ENCODE measurements at places on chromosomes 3 and 15.

GRCh38 chr15:63185206-63185605 is 4.2 kb upstream of the RAB8B start:
- no peak for DNase-seq

DNA sequence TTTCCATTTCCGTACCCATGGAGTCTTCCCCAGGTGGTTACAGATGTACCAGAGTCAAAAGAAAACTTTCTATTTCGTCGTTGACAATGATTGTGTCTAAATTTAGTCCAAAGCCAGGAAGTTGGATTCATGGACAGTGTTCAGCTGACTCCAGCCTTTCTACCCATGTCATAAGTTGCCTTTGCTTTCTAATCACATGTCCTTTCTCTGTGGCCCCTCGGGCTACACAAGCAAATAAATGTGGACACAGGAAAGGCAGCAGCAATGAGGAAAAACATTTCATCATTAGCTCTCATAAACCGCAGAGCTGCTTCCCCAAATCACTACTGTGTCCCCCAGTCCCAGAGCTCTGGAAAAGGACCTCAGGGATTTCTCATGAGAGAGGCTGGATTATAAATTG is 82.0 kb downstream of the USF3 start:
- DNase-seq: no peak

- DNase-seq: no peak
These were observed 68.5 kb downstream of the CBLB start for GRCh38 chr3:105800320-105800719.

DNA sequence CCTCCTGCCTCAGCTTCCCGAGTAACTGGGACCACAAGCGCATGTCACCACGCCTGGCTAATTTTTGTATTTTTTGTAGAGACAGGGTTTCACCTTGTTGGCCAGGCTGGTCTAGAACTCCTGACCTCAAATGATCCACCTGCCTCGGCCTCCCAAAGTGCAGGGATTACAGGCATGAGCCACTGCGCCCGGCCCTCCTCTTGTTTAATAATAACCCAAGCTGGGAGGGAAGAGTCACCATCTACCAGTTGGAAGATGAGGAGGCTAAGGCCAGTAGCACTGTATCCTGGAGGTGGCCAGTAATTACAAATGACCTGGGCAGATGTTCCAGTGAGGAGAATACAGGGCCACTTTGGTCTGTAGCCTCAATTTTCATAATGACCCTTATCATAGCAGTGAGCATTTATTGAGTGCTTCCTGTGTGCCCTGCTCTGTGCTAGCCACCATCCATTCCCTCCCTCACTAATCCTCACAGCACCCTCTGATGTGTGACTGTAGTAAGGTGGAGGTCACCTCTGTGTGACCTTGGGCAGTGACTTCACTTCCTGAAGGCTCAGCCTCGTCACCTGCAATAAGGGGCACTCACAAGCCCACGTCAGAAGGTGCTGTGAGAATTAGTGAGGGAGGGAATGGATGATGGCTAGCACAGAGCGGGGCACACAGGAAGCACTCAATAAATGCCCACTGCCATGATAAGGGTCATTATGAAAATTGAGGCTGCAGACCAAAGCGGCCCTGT is 64.2 kb downstream of the ABTB1 start:
- no peak for DNase-seq

DNA sequence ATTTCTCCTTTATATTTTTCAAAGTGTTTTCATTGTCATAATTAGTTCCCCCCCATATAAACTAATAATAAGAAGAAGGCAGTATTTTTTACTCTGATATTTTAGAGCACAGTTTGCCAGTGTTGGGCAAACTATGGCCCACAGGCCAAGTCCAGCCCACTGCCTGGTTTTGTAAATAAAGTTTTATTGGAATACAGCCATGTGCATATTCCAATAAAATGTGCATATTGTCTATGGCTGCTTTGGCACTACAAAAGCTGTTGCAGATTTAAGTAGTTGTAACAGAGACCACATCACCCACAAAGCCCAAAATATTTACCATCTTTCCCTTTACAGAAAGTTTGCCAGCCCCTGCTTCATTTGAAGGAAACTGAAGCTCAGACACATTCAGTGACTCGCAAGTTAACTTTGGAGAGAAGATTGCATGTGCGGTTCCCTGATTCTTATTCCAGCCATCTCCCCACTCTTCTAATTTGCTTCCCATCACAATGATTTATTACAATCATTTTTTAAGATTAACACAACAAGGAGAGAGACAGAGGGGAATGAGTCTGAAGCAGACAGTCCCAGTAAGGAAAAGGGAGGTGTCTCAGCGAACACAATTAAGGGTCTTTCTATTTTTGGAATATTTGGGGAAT is 48.9 kb downstream of the RFTN1 start:
- DNase-seq: no peak

- DNase-seq: peak; percentile 76
These were observed 121.9 kb upstream of the ARHGEF3 start for GRCh38 chr3:56923526-56924224.

DNA sequence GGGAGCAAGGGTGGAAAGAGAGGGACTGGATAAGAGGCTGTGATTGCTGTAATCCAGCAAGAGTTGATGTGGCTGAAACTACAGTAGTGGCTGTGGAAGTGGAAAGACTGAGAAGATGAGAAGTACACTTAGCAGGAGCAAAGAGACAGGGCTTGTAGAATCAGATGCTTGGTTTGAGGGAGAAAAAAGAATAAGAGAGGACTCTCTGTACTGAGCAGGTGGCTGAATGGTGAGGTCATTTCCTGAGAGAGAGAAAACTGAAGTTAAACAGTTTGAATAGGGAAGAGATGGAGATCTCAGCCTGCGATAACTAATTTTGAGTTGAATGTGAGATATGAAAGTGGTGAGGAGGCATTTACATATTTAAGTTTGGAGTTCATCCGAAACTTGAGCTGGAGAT is 95.8 kb upstream of the SLC25A36 start:
- no peak for DNase-seq

- DNase-seq: no peak
These were observed 263.9 kb upstream of the LYSMD4 start for GRCh38 chr15:99997112-99997651.

- peak; percentile 38 for DNase-seq
These were observed 19.9 kb downstream of the SPICE1 start for GRCh38 chr3:113495035-113495434.

GRCh38 chr15:83846847-83847246 is 192.9 kb downstream of the ADAMTSL3 start:
- peak; percentile 40 for DNase-seq

DNA sequence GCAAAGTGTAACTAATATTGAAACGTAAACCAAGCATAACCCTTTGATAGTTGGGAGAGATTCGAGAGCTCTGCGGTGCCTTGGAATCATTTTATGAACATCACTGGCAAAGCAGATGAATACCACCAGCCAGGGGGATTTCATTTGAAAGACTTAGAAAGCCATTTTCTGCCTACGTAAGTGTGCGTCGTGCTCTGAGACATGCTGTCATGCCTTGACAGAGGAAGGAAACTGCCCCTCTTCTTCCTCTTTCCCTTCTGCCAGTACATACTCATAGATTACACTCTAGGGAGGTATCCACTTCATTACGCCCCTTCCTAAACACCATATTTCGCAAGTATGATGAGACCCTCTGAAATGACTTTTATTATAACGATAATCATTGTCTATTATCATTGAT is 3.3 kb upstream of the MTHFS start:
- no peak for DNase-seq

DNA sequence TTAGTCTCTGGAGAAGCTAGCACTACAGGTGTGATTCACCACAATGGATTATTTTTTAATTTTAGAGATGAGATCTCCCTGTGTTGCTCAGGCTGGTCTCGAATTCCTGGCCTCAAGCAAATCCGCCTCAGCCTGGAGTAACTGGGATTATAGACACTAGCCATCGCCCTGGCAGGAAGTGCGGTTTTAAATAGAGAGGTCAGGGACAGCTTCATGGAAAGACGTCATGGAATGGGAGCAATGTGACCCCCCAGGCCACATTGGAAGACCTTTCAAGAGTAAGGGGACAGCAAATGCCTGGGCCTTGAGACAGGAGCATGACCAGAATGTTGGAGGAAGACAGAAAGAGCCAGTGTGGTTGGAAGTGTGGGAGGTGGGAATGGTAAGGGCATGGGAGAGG is 2.2 kb upstream of the ISG20 start:
- no peak for DNase-seq

DNA sequence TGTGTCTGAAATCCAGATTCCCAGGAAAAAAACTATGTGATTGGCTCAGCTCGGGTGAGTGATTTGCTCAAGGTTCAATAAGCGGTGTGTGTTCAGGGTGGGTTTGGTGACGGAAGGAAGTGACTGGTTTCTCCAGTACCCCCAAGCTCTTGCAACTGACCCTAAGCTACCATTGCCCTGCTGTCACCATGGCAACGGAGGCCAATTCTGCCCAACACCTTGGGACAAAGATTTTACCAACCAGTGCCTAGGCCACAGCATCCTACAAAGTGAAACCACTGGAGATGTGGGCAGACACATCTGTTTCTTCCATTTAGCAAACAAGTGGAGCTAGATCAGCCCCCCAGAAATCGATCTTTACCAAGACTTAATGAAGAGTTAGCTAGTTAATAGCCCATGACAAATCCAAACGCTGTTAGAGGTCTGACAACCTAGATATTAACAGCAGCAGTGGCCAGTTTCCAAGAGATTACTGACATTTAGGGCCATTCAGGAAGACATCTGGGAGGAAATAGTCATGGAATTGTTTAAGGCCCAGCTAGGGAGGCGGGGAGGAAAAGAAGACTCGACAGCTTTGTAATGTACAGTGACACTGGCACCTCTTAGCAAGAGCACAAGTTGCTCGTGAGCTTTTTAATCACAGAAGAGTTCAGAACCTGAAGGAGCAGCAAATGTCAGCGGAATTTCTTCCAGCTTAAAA is 195.9 kb downstream of the SLCO3A1 start:
- no peak for DNase-seq

DNA sequence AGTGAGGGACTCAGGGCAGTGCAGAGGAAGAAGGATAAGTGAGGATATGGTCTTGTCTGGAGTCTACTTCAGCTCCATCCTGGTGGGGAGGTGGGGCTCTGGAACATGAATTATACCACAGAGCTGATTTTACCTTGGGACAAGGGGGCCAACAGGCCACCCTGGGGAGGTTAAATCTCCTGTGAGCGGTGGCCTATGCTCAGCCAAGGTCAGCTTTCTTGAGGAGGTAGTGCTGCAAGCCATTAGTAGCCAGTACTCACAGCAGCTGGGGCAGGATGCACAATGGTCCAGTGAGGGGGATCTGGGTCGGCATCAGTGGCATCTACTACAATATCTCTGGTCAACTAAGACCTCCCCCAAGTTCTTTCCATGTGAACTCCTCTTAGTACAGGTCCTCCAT is 49.7 kb downstream of the XYLB start:
- DNase-seq: no peak

GRCh38 chr15:70091726-70092463 is 5.8 kb downstream of the TLE3 start:
- DNase-seq: no peak

DNA sequence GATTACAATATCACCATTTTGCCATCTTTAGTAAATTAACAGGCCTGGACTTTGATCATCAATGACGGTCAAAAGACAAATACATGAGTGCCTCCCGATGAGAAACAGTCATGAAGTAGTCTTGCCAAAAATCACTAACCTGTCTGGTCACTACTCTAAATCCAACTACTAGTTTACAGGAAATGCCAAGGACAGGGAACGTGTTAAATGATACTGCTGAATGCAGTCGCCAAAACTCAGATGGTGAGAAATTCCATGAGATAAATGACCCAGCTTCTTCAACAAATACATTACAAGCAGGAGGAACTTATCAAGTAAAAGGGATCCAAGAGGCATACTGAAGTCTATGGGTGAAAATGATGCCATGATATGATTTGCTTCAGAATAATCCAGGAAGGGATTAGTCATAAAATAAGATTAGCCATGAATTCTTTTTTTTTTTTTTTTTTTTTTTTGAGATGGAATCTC is 35.8 kb upstream of the ATP13A3 start:
- no peak for DNase-seq

DNA sequence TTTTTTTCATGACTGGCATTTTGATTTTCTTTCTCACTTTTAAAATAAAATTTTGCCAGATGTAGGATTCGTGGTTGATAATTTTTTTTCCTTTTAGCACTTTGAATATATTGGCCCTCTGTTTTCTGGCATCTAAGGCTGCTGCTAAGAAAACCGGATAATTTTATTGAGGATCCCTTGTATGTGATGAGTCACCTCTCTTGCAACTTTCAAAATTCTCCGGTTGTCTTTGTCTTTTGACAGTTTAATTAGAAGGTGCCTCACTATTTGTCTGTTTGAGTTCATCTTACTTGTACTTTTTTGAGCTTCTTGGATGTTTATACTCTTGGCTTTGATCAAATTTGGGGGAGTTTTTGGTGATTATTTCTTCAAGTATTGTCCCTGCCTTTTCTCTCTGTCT is 349.7 kb downstream of the LPP start:
- no peak for DNase-seq

DNA sequence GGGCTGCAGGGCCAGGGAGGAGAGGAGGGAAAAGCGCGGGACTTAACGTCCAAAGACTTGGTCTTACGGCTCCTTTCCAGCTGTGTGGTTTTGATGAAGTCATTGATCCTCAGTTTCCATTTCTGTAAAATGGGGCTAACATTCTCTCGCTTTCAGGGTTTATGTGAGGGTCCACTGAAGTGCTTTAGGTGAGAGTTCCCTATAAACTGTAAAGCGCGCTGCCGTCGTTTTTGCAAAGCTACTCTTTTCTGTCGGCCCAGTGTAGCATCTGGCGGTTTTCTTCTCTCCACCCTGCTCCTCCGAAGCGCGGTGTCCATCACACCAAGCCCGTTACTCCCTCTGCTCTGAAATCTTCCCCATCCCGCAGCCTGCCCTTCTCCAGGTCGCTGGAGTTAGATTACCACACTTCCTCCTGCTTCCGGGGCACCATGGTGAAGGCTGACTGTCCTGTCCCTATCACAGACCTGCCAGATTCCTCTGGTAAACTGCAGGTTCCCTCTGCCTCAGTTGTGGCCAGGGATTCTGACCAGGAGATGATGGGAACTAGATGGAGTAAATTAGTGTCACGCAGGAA is 702 bp upstream of the DNAJC17 start:
- DNase-seq: no peak

DNA sequence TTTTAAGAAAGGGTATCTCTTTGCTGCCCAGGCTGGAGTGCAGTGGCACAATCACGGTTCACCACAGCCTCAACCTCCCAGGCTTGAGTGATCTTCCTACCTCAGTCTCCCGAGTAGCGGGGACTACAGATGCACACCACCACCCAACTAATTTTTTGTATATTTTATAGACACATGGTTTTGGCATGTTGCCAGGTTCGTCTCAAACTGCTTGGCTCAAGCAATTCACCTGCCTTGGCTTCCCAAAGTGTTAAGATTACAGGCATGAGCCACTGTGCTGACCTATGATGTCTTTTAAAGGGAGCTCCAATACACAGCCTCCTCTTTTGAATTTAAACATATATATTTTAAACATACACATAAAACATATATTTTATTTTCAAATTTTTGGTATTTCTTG is 60.9 kb downstream of the SLC9C1 start:
- no peak for DNase-seq
